ENCODE measurements at places on chromosomes 5 and 9.

GRCh38 chr9:98185021-98185567 lies 7.3 kb downstream of the CORO2A start:
- DNase-seq: no peak

DNA sequence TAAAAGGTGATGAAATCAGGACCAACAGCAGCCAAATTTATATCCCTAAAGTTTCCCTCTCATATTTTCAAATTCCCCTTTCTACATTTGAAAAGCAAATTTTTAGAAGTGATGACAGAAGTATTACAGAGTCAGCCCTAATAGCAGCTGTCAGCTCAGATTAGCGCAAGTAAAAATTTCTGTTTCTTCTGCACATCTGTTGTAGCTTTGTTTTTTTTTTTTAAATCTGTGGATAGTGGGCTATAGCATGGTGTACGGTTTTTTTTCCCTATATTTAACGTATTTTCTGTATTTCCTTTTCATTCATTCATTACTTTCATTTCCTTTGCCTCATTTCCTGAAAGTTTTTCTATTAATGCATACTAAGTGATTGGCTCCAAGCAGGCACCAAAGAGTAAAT lies 99.1 kb downstream of the MACIR start:
- DNase-seq: no peak

DNA sequence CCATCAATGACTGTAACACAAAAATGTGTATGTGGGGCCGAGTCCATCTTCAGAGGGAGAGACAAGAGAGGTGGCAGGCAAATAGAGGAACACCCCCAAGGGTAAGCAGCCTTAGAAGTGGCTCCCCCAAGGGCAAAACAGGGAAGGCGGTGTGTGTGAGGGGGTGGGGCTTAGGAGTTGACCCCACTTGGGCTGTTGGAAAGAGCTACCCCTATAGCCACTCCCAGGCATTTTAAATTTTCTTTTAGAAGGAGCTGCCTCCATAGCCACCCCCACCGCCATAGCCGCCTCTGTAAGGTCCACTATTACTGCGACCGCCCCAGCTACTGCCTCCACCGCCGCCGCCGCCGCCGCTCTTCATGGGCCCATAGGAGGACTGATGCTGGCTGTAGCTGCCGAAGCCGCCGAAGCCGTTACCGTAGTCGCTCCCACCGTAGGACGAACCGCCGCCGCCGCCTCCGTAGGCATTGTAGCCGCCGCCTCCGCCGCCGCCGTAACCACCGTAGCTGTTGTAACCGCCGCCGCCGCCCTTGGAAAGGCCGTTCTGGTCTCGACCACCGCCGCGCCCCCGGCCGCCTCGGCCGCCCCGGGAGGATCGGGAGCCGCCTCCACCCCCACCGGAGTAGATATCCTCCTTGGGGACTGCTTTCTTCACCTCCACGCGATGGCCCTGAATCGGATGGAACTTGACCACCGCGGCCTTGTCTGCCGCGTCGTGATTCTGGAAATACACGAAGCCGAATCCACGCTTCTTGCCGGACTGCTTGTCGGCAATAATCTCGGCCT lies 1.1 kb downstream of the HNRNPA0 start:
- DNase-seq: peak; percentile 66

DNA sequence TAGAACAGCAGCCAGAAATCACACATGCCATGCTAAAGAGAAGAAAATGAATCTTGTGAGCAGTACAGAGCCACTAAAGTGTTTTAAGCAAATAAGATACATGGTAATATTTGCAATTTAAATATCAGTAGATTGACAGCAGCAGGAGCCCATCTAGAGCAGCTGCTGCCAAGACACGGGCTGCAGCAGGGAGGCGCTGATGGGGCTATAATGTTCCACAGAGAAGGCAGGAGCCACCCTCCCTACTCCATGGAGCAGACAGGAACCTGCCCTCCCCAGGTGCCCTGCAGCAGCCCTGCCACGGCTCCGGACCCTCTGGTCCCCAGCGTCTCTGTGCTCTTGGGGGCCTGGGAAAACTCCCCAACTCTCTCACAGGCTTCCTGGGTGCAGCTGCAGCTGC lies 224.1 kb upstream of the ISL1 start:
- no peak for DNase-seq

- no peak for DNase-seq
Observed at GRCh38 chr9:15401266-15401665, 21.4 kb upstream of the SNAPC3 start.

DNA sequence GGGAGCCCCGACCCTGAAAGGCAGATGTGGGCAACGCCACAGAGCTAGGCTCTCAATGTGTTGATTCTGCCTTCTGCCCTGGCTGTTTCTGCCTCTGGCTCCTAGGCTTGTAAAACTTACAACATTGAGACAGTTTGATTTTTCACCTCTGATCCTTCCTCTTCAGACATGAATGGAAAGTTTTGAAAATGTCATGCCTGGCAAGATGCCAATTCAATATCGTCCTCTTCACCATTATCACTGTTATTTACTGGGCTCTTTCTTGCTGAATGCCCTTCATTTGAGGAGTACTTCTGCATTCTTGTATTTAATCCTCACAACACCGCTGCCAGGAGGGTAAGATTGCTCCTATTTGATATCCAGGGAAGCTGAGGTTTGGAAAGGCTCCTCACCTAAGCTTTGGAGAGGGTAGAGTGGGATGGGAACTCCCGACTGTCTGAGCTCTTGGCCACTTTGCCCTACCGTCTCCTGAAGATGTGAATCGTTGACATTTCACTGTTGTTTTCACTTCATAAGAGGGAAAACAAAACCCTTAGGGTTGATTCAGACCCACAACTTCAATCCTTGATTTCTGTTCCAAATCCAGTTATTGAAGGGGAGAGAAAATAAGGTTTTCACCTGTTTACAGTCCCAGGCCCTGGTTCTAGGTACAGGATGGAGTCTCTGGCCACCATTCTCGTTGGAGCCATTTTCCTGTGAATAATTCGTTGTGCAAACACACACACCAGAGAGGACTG lies 12.7 kb upstream of the FGF1 start:
- no peak for DNase-seq

- DNase-seq: no peak
Observed at GRCh38 chr5:132854301-132854700, 12.0 kb downstream of the GDF9 start.

- no peak for DNase-seq
Observed at GRCh38 chr9:98181746-98182068, 10.7 kb downstream of the CORO2A start.

- DNase-seq: no peak
Observed at GRCh38 chr5:141532726-141533125, 43.8 kb downstream of the PCDHGC5 start.

DNA sequence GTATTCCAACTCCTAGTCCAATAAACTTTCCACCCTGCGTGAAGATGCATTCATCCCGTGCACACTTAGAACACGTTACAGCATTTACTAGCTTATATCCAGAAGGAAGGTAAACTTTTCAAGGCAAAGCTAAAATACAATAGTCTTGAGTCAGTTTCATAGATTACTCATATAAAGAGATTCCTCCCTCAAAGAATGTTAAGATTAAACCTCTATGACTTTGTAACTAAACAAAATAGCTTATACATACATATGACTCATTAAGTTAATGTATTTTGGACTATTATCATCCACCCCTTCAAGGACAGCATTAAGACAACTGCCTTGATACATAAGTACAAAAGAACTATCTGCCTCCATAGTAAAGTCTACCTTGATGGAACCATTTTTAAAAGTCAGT lies 36.1 kb downstream of the TLE1 start:
- DNase-seq: no peak

DNA sequence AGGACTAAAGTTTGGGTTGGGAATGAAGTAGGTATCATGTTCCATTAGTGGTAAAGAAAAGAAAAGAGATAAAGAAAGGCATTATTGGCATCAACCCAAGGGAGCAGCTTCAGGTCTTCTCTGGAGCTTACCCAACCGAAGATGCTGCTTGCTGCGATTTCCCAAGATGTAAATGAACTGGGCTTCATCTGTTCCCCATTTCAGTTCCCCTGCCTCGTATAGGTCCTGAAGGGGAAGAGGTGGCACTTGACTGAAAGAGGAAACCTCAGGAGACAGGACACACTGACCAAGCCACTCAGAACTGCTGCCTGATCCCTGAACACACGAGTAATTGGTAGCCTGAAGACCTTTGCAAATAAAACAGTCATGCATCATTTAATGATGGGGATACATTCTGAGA lies 24.6 kb downstream of the ANXA6 start:
- no peak for DNase-seq

GRCh38 chr9:71647094-71647591 lies 121.2 kb downstream of the CEMIP2 start:
- no peak for DNase-seq

- no peak for DNase-seq
Observed at GRCh38 chr5:76855961-76856360, 6.1 kb downstream of the S100Z start.

GRCh38 chr9:97804059-97804365 lies 49.0 kb upstream of the FOXE1 start:
- no peak for DNase-seq

DNA sequence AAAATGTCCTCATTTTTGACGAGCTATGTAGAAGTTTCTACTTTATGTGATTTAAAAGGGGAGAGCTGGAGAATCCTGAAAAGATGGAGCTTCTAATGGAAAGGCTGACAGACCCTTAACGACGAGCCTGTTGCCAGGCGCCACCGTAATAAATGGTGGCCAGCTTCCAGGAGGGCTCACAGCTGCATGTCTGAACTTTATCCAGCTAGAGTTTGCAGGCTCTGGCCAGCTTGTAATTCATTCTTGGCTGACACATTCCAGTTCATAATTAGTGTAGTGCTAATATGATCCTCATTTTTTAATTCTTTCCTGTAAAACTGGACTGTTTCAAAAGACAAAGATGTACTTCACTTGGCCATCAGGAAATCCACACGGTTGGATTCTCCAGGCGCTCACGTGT lies 246.7 kb downstream of the GAS1 start:
- no peak for DNase-seq

- no peak for DNase-seq
Observed at GRCh38 chr9:32942755-32943460, 58.5 kb downstream of the APTX start.

DNA sequence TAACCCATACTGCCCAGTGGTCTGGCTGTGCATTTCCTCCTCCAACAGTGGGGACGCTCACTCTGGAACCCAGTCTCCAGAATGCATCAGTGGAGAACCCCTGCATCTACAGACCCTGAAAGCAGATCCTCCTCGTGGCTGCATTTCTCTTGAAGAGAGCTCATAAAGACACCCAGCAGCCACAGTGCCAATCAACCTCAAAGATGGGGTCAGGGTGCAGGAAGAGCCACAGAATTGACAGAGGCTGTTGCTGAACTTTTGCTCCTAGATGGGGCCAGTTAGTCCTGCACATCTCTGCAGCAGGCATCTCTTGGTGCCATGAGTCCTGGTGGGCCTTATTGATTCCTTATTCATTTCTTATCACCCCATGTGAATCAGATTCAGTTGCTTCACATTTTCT lies 39.6 kb downstream of the ADRB2 start:
- DNase-seq: no peak

GRCh38 chr5:94746731-94747124 lies 128.3 kb downstream of the SLF1 start:
- DNase-seq: no peak

DNA sequence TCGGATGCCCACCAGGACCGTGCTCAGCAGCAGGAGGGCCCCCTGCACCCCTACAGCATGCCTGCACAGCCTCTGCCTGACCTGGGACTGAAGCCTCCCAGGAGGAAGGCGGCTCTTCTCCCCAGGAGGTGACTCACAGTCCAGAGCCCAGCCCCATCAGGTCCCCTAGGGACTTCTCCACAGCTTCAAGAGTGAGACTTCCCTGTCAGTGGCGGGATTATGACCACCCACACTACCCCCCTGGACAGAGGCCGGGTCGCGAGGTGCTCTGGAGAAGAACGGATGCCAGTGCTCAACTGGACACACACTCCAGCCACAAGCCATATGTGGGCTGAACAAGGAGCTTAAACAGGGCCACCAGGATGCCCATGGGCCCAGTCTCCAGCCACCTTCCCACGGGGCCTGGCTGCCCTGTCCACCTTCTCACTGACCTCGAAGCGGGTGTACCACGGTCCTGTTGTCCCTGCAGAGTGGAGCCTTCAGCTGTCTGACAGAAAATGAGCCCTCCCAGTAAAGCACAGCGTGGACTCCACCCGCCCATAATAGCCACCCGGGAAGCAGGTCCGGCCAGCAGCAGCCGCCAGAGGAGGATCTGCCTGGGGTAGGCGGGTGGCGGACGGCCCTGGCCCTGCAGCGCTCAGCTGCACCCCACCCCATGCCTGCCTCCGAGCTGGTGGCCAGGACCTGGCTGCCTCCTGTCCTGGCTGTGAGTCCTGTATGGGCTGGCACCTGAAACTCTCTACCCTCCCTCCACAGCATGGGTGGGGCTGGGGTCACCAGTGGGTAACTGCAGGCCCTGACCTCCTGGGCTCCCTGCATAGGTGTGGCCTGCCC lies 54.7 kb downstream of the SEMA4D start:
- DNase-seq: no peak

DNA sequence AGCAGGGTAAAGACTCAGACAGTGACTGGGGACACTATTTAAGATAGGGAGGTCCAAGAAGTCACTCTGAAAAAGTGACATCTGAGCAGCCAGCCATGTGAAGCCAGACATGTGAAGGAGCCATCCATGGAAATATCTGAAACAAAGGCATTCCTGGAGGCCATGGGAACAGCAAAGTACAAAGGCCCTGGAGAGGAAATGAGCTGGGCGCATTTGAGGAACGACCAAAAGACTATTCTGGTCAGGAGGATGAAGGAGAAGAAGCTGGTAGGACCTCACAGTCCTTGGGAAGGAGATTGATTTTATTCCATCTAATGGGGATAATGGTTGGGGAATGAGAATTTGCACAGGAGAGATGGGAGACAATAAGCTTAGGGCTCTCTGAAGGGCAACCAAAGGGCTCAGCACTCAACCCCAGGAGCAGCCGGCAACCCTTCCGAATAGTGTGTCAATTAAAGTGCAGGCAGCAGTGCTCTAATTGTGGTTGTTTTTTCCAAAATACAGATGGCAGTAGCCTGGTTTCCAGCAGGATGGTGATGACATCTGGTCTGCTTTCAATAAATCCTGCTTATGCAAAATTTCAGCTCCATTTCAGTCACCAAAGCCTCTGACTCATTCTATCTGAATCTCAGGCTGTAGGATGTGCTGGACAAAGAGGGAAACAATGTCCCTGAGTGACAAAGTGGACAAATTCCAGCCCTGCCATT lies 26.7 kb downstream of the FOXI1 start:
- DNase-seq: no peak

DNA sequence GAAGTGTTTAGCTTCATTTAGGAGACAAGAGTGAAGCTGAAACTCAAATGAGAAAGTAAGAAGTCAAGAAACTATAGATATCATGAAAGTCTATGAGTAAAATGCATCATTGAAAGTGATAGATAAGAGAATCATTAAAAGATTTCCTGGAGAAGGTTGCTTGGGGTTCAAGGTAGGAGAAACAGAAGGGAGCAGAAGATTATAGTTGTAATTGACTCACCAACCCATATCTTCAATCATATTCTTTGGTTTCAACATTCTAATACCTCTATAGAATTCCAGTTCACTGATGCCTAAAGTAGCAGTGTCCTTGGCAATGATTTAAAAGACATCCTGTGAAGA lies 365.7 kb upstream of the RIOK2 start:
- no peak for DNase-seq

- DNase-seq: no peak
Observed at GRCh38 chr5:173204185-173204979, 30.6 kb downstream of the NKX2-5 start.

Measured in nephron progenitor cell (in vitro differentiated cells).